ENCODE measurements at places on chromosomes 11 and 22.
A peak's percentile ranks its signal among the peaks of the same experiment; 100 is the strongest.

- no peak for DNase-seq
Observed at GRCh38 chr11:115919341-115920091, 415.3 kb upstream of the CADM1 start.

DNA sequence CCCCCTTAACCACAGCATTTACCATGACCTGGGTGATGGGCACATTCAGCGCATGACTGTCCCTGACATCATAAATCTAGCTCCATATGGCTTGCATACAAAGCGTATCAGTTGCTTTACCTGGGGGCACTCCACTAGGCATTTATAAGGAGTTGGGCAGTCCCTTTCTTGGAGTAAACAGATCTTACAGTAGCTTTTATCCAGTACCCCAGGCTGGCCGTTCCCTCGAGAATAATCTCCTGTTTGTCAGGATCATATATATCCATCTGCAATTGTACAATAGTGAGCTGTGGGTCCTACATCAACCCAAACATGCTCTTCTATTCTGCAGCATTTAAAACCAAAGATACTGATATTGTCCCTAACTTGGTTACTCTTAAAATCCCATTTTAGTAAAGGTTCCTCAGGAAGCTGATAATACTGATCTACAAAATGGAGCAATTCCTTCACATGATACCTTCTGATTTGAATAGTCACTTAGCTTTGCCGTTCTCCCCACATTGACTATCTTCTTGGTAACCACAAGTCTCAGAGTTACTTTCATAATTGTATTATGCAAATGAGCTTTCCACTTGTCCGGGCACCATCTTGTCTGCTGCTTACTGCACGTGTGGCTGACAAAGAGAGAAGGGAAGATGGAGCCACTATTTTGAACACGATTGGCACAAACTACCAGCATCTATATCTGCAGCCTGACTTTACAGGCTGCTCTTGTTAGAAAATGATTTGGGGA, 205.0 kb downstream of the CWF19L2 start:
- no peak for DNase-seq

- no peak for DNase-seq
Observed at GRCh38 chr22:25219948-25220442, 556 bp downstream of the CRYBB2 start.

GRCh38 chr11:26632691-26633159, 60.7 kb upstream of the MUC15 start:
- DNase-seq: no peak

DNA sequence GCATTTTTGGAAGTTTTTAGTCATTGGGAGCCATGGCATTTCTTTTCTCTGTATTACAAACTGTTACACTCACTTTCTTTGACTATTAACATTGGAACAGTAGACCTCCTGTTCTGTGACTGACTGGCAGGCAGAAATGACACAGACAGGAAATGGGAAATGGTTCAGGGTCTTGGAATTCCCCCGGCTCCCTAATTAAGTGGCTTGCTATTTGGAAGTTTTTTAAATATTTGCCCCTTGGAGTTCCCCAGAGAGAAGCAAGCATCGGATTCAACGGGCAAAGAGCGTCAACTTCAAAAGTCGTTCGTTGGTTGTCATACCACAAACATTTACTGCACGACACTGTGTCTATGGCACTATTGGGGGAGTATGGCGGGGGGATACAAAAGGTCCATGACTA, 1.1 kb upstream of the BIRC2 start:
- no peak for DNase-seq

- DNase-seq: no peak
Observed at GRCh38 chr11:34514597-34514996, 1.0 kb upstream of the ELF5 start.

GRCh38 chr11:46895821-46896220, 22.5 kb downstream of the LRP4 start:
- DNase-seq: no peak

GRCh38 chr11:109371444-109372176, 50.4 kb upstream of the C11orf87 start:
- no peak for DNase-seq

DNA sequence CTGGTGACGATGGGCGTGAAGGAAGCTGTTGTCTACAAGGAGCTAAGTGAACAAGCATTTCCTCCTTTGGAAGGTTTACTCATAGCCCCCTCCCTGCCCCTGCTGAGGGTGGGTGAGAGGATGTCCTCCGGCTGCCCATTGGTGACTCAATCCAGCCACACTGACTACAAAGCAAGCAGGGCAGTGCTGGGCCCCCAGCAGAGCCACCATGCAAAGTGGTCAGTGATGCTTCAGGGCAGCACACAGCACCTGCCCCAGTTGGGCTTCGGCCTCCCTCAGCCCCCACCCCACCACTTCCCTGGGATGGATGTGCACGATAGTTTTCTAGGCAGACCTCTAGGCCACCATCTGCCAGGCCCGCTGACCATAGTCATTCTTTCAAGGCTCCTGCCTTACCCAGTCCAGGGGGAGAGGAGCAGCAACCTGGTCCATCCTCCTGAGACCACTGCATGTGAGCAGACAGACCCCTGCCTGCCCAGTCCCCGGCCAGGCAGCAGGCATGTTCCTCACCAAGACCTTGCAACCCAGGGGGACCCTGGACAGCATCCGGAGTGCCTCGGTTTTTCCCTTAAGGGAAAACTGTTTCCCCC, 125.1 kb downstream of the BCR start:
- DNase-seq: no peak

GRCh38 chr11:117970400-117971024, 15.7 kb upstream of the IL10RA start:
- no peak for DNase-seq

DNA sequence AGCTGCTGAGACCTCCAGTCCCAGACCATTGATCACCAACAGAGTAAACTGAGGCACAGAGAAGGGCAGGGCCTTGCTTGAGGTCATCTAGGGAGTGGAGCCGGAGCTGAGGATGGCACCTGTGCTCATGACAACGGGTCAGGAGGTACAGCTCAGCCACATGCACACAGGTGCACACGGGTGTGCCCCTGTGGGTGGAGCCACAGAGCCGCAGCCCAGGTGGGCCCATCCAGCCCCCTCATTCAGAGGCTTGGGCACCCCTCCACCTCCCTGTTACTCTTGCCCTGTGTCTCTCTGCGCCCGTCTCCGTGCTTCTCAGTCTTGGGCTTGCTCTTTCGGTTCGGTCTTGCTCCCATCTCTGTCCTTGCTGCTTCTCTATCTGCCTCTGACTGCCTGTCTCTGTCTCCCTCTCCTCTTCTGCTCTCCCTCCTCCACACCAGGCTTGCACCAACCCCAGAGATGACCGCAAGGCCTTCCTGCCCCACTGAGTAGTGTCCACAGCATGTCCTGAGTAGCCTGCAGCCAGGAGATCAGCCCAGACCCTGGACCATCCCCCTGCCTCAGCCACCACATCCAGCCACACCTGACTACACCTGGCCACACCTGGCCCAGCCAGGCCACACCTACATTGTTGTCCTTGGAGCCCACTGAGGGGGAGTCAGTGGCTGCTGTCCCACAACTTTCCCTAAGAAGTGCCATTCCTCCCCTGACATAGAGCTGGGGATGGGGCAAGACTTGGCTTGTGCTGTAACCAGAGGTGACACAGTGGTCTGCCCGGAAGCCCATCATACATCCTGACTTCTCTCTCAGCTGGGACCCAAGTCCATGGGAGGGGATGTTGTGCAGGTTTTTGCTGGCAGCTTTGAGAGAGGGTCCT, 39.3 kb upstream of the CRYBB3 start:
- no peak for DNase-seq

- DNase-seq: no peak
Observed at GRCh38 chr11:113730887-113731726, 25.0 kb upstream of the TMPRSS5 start.

DNA sequence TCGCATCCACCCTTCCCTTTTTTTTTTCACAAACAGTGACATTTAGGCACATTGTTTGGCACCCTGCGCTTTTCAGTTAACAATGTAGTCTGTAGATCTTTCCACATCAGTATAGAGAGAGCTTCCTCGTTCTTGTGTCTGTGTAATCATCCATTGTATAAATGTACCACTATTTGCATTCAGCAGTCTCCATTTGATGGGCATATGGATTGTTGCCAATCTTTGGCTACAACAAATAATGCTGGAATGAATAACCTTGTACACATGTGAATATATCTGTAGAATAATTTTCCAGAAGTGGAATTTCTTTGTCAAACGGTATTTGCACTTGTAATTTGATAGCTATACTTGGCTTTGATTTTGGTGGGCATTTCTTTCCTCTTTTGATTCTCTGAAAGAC, 17.1 kb downstream of the MPEG1 start:
- no peak for DNase-seq

DNA sequence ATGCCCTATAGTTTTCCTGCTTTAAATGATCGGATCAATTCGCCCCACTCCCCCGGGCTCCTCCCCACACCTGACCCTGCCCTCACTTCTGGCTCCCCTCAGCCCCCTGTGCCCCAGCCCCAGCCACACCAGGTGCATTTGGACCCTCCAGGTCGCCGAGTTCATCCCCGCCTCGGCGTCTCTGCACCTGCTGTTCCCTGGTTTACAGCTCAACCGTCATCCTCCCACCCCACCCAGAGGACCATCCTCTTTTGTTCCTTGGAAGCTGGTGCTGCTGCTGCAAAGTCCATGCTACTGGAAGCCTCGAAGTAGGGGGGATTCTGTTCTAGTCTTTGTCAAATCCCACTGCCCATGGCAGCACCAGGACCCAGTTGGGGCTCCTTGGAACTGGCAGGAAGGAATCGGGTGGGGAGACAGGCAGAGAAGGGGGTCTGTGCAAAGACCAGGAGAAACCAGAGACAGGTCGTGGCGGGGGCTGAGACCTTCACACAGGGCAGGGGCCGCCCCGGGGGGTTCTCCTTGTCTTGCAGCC, 4.5 kb upstream of the MUC5B start:
- no peak for DNase-seq

DNA sequence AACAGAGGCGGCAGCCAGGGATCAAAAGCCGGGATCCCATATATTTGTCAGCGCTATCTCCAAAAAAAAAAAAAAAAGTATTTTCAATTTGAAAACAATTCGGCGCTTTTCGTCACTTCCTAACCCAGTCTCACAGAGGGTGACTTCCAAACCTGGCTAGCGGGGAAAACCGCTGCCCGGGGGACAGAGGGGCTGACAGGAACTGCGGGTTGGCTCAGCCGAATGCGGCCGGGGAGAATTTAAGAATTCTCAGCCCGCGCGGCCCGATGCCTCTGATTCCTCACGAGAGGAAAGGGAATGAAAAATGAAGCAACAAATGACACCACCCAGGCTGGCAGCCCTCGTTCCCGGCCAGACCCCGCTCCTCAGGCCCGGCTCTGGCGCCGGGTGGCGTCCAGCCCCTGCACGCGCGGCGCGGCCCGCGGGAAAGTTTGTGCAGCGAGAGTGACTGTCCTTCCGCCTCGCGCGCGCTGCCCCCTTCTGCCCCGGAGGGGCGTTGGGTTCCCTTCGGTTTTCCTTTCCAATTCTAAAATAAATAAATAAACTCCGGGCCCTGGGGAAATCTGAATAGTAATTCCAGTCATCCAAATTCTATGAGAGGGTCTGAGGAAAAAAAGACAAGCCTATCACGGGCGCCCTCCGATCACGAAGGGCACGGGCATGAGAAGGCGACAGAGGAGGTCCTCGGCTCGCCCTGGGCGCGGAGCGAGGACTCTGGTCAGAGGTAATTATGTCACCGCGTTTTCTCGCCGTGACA, 4.8 kb upstream of the PAX6 start:
- DNase-seq: no peak

DNA sequence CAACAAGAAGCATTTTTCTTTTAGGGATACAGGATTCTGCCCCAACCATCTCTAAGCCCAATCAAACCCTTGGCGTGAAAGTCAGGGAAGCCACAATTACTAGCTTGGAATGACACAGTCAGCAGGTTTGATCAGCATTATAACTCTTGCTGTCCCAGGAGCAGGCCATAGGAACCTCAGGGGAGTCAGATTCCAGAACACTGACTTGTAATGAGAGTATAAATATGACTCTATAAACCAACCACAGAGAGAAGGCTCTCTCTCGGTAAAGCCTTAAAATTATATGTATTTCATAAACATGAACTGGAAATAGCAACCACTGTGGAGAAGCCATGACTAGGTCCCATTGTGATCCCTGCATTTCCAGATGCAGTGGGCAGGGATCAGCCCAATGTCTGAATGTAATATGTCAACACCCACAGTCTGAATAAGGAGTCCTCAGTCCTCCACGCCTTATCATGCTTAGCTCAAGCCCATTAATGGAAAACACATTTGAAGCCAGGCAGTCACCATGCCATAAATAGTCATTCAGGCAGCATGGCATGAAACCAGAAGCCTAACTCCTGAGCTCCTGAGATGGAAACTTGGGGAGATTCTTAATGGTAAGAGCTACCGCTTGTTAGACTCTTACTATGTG, 99.1 kb upstream of the MTNR1B start:
- DNase-seq: no peak

- no peak for DNase-seq
Observed at GRCh38 chr11:130779943-130780342, 136.3 kb downstream of the SNX19 start.

DNA sequence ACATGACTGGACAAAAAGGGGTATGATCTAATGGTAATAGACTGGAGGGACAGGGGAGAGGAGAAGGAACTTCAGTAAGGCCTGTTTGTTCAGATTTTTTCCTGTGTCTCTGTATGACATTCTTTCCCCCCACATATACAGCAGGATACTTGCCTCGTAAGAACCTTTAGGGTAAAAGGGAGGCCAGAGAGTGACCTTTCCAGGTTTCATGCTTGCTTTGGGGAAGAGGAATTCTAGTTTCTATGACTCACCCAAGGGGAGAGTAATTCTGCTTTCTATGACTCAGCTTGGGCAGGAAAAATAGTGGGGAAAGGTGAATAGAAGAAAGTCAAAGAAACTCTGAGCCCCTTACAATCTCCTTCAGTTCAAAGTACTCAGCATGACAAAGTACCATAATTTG, 457.0 kb downstream of the DLG2 start:
- DNase-seq: no peak

DNA sequence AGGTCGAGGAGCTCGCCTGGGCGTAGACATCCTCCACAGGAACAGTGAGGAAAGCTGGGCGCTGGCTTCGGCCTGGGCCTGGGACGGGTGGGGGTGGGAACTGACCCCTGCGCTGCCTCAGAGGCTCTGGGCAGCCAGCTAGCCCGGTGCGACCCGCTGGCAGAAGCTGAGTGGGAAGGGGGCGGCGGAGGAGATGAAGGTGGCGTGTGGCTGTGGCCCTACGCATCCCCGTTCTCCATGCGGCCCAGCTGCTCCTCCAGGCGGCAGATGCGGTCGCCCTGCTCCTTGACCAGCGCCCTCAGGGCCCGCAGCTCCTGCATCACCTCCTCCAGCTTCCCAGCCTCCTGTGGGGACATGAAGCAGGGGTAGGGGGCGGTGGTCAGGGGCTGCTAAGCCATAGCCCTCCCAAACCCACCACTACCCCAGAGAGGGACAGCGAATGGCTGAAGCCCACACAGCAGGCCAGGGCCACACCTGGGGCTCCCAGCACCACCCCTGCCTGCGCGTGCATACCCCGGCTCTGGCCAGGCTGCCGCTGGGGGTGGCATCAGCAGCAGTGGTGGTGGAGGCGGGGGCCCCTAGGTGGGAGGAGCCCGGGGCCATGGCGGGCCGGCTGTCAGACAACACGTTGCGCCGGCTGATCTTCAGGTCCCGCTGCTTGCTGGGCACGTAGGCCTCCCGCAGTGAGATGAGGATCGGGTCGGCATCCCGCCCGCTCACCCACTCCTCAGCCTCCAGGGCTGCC, 848 bp upstream of the PTPRCAP start:
- peak; percentile 57 for DNase-seq
